ENCODE measurements at places on chromosomes 13 and 19.

DNA sequence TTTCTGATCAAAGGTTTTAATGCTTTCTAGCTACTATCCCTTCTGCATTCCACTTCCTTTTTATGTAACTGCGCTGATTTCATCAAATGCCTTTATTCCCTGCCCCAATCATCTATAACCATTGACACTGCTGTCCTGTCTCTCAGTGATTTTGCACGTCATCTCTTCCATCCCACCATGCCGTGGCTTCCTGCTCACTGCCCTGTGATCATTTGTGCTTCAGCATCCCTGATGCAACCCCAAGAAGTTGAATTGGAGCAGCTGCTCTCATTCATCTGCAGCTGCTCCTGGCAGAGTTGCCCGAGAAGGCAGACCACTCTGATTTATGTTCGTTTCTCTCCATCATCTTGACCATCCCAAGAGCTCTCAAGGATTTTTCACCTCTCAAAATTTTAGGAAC is 112.4 kb downstream of the HS6ST3 start:
- DNase-seq, result no peak

DNA sequence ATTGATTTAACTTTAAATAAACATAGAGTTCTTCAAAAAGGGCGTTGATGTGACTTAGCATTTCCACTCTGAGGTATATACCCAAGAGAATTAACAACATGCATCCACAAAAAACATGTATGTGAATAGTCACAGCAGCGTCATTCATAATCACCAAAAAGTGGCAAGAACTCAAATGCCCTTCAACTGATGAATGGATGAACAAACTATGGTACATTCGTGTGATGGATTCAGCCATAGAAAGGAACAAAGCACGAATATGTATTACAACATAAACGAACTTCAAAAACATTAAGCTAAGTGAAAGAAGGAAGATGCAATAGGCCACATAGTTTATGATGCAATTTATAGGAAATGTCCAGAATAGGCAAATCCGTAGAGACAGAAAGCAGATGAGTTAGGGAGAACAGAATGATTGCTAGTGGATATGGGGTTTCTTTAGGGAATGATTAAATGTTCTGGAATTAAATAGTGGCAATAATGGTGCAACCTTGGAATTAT is 72.3 kb upstream of the UQCRFS1 start:
- DNase-seq, result no peak

- DNase-seq, result no peak
Observed at GRCh38 chr13:75079226-75079625, 402.7 kb downstream of the TBC1D4 start.

DNA sequence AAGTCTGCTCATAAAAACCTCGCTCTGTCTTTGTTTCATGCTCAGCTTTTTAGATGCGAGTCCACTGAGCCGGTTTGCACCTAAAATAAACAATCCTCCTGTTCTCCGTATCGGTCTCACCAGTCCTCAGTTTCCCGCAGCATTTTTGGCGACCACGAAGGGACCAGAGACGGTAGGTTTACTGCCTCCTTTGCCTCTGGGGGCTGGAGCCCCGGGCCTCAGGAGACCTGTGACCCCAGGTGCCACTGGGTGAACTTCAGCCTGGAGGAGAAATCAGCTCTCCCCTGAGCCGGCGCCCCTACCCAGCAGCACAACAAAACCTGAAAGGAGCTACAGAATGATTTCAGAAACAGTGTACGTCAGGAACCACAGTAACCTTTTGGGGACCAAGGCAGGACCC is 8.1 kb downstream of the SIGLEC11 start:
- no peak for DNase-seq

DNA sequence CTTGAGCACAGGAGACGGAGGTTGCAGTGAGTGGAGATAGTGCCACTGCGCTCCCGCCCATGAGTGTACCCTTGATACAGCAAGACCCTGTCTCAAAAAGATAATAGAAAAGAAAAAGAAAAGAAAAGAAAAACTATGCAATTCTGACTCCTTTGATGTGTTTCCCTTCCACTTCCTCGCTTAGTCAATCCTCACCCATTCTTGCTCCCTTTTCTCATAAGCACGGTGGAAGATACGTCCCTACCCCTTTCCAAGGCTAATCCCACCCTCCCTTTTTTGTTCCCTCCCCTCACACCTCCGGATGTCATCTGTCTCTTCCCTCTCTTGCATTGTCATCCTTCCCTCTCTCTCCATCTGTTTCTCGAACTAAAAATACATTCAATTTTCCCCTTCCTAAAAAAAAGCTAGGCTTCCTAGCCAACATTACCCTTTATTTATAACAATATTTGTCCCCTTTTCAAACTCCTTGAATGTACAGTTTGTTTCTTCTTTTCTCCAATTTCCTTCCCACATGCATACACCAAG is 40.5 kb upstream of the ITM2B start:
- DNase-seq, result no peak

DNA sequence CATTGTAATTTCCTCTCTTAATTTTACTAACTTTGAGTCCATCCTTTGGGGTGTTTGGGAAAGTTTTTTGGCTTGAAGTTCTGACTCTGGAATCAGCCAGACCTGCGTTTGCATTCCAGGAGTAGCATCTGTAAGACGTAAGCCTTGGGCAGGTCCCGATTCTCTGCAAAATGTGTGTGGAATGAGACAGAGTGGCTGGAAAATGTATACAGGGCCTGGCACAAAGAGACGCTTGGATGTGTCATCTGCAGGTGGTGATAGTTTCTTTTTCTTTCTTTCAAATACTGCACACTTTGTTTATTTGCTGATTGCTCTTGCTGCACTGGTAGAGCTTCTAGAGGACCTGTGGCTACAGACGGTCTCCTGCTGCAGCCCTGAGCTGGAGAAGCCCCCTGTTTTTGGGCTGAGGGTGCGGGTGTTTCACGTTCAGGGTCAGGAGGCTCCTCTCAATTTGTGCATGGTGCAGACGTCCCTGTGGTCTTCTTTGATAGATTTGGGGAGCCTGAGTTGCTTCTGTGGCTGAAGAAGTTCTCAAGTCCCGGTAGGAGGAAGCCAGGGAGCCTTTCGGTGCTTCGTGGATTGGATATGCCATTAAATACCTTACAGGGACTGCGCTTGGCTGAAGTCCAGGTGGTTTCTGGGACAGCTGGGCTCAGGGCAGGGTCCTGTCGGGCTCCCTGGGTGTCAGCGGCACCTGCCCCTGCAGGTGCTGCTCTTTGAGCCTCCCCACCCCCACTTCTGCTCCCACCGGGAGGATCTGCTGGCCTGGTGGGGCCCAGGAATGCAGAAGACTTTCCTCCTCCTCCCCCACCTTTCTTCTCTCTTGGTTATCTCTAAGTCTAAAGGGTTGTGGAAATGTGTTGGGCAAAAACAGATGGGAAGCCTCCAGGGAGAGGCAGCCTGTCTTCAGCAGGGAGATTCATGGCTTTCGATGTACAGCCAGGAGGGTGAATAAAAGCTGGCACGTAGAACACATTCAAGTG is 44.0 kb upstream of the GAS6 start:
- no peak for DNase-seq

DNA sequence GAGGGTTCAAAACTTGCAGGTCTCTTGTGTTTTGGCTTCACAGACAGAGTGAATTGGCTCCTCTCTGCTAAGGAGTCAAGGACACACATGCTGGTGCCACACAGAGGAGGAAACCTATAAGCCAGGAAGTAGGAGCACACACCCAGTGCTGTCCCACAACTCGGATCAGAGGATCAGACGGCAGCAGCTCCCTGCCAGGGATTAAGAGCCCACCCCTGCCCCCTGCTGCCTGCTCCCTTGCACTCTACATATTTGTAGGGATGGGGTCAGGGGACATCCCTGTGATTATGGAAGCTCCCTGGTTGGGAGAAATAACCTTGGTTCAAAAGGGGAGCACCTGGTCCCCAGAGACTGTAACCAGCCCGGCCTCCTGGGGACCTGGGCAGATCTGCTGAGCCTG is 77.5 kb upstream of the CLDN10 start:
- no peak for DNase-seq

DNA sequence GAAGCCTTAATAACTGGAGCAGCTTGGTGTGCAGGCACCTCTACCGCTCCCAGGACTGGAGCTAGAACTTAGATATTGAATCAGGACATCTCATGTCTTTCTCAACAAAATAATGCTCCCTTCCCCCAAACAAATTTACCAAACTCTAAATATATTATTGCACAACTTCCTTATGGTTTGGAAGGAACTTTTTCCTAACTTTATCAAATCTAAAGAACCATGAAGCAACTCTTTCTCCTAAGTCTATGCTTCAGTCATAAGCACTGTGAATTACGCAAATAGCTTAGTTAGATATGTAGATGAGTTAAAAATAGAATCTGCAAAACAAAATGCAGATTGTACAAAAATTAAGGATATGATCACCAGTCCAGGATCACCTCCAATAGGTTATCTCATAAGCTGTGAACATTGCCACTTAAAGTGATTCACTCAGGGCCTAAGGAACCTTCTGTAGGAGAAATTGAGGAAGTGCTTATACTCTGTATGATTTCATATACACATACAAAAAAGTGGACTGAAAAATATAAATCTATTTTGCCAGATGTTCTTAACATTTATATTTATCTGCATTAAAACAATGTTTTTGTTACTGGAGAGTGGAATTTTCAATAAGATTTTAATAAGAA is 20.4 kb upstream of the MAB21L1 start:
- no peak for DNase-seq

DNA sequence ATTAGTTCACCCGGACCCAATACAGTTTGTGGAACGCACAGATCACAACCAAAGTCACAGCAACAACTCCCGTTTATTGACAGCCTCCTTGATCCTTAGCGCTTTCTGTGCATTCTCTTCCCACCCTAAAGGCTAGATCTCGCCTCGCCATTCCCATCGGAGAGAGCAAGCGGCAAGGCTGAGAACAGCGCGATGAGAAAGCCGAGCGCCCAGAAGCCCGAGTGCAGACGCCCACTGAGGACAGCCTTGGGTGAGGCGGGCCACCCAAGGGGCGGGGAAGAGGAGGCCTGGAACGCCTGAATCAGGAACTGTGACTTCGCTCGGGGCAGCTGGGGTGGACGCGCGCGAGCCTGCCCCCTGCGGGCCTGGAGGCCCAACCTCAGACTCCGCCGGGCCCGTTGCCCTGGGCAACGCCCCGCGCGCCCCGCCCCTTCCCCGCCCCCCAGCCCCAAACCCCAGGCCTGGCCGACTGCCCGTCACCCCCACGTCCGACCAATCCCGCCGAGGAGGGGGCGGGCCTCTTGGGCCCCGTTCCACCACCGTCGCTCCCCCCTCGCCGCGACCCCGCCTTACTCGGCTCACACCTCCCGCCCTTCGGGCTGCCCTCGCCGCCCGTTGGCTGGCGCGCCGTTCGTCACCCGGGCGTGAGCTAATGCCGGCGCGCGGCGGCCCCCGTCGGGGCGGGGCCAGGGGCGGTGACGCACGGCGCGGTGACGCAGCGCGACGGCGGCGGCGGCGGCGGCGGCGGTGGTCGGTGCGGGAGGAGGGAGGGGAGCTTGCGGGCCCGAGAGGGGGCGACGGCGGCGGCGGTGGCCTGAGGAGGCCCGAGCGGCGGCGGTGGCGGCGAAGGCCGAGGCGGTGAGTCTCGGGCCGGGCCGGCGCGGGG is at the start of gene SAMD4B:
Gene SAMD4B, plus strand, starts transcription at position 703 of the 886 bp plus-strand sequence. CDS start 14,473 bp downstream, outside the sequence.
- DNase-seq, result peak; percentile 99

- no peak for DNase-seq
Observed at GRCh38 chr19:3456925-3457527, 23.3 kb downstream of the SMIM24 start.

DNA sequence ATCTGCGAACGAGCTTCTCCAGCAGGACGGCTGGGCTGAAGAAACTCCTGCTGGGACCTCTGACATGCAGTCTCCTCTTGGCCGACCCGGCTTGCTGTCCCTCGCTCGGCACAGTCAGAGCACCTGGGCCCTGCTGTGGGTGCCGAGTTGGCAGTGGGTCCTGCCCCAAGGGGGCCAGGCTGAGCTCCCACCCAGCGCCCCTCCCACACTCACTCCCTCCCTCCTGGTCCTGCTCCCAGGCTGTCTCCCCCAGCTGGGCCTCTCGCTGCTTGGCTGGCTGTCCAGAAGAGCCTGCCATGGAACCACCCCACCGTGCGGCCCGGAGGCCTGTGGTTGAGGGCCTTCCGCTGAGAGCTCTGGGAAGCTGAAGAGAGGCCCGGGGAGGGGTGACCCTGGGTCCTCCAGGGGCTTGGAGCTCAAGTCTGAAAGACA is 6.0 kb downstream of the AKT2 start:
- no peak for DNase-seq

DNA sequence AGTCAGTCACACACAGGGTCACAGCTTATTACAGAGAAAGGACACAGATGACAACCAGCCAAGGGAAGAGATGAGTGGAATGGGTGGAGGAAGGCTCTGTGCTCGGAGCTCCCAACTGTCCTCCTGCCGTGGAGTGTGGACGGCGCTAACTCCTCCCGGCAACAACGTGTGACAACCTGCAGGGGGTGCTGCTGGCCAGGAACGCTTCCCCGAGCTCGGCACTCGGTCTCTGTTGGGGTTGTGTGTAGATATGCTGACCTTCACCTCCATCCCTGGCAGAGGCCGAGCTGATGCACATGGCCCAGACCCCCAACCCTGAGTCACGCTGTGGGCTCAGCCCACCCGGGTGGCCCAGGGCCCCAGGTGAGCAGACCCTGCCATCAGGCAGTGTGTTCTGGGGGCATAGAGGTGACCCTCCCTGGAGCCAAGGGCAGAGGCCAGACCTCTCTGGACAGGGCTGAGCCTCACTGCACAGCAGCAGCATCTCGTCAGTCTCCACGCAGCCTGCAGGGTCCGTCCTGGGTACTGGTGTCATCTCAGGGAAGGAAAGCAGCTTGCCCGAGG is 14.1 kb downstream of the ZNF444 start:
- DNase-seq, result no peak

DNA sequence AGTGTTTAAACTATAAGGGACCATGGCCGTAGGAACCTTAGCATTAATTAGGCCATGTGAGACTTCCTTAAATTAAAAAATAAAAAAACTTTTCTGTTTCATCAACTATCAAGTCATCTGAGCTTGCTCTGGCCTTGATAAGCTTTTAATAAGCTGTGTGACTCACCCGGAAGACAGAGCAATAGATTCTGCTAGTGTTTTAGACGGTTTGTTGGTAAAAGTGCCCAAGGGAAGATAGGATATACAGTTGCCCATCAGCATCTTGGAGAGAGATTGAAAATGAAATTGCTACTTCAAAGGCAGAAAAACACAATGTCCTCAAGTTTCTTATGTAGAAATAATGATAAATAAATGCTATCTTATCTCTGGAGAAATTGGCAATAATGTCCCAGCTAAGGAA is 31.2 kb upstream of the RCBTB2 start:
- no peak for DNase-seq

GRCh38 chr19:50567052-50567841 is 988 bp downstream of the LRRC4B start:
- DNase-seq, result no peak

DNA sequence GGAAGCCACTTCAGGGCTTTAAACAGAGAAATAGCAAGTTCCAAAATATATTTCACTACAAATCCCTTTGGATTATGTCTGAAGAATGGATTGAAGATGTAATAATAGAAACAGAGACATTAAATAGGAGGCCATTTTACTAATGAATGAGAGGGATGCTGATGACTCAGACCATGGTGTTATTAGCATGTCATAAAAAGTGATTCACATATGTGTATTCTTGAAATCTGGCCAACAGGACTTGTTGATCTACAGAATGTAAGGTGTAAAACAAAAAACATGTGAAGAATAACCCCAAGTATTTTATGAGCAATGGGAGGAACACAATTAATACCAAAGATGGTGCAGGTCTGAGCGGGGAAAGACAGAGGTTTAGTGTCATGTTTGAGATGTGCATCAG is 873.7 kb downstream of the SLITRK5 start:
- no peak for DNase-seq

Data from T-helper 1 cell (primary cell).